ENCODE measurements at places on chromosomes 11 and 22.

DNA sequence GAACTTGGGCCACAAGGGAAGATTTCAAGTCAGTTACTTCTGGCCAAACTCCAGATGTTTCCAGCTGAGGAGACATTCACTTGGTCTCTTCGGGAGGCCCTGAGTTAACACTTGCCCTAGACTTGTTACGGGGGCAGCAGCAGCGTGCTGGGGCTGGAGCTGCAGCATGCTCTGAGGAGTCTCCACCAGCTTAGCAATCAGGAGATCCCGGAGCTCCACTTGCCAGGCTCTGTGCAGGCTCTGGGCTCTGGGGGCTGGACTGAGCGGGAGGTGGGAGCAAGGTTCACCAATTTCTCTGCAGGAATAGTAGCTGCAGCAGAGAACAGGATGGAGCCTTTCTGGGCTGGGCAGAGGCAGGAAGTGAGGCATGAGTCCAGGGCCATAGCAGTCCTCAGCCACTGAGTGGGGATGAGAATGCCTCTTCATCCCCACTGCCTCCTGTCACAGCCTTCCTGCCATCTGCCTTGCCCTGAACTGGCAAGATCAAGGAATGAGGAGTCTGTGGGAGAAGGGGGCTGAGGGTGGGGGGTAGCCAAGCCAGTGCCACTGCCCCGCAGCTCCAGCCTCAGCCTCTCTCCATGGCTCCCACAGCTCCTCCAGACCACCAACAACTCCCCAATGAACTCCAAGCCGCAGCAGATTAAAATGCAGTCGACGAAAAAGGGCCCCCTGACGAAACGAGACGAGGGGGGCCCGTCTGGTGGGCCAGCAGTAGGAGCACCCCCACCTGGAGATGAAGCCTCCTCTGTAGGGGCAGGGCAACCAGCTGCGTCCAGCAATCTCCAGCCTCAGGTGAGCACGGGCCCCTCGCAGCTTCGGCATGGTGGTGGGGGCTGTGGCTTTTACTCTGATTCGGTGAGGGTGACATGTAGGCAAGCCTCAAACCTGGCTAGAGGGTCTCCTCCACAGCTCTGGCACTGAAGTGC is 23.4 kb downstream of the GTPBP1 start:
- no peak for DNase-seq

DNA sequence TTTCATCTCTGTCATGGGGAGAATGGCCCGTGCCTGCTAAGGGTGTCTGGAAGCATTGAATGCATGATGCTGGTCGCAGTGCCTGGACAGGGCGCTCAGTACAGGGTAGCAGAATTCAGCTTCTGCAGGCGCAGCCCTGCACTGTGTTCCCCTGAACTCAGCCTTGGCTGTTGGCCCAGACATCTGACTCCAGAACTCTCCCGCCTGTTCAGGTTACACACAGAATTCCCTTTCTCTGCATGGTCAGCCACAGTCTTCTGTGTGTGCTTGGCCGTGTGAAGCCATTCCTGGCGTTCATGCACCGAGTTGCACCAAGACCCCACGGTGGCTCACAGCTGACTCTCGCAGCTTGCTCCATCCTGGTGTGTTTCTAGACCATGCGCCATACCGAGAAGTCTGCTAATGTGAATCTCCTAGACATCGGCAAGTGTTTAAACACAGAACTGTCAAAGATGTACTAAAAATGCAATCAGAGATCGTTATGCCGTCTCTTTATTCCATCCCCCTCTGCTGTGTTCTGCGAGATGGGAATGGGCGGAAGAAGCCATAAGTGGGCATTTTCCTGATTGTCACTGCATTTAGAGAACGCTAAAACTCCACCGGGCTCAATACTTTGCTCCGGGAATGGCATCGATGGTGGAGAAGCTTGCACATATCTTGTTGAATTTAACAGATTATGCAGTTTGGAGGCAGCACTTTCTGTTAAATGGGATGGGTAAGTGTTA is 55.6 kb downstream of the MPPED1 start:
- DNase-seq: peak; percentile 45

DNA sequence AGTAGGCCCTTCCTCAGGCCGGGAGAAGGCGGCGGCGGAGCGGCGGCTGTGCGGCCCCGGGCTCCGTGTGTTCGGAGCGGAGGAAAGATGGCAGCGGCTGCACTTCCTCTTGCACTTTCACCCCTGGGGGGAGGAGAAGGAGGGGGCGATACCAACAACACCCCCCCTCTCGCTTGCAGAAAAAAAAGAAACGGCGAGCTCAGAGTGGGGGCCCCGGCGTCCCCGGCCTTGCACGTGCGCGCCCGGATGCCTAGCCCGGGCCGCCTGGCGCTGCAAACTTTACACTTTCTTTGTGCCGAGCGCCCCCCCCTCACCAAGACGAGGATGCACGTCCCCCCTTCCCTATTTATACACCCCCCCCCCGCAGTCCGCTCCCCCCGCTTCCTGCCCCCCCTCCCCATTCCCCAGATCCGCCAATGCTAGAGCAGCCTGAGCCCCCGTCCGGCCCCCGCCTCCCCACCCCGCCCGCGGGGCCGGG is at the start of gene PATZ1:
Gene PATZ1, minus strand, starts transcription at position 92 of the 478 bp plus-strand sequence. CDS start 744 bp downstream, outside the sequence.
- DNase-seq: peak; percentile 75

DNA sequence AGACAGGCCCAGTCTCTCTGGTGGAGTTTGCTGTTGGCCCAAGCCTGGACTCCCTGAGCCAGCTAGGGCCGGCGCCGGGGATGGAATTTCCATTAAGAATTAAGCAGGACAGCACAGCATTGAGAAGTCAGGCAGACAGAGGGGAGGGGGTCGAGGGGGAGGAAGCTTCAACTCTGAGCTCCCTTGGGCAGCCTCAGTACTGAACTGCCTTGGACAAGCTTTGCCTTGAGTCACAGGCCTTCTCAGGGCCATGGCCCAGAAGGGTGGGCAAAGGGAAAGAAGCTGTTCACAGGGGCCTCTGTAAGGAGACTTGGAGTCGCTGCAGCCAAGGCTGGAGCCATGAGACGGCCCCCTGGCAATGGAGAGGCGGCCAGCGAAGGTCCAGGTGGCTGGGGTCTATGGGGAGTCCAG is 2.6 kb upstream of the INSC start:
- no peak for DNase-seq

GRCh38 chr11:130370845-130371590 is 56.3 kb upstream of the ZBTB44 start:
- DNase-seq: no peak

- no peak for DNase-seq
Measured at GRCh38 chr11:72836111-72836510, 21.9 kb downstream of the ATG16L2 start.

- DNase-seq: no peak
Measured at GRCh38 chr11:5938603-5938965, 3.5 kb upstream of the OR56A3 start.

- DNase-seq: no peak
Measured at GRCh38 chr11:63667995-63668795, 3.0 kb downstream of the ATL3 start.

GRCh38 chr11:68962527-68963250 is 18.1 kb downstream of the MRGPRD start:
- DNase-seq: no peak

DNA sequence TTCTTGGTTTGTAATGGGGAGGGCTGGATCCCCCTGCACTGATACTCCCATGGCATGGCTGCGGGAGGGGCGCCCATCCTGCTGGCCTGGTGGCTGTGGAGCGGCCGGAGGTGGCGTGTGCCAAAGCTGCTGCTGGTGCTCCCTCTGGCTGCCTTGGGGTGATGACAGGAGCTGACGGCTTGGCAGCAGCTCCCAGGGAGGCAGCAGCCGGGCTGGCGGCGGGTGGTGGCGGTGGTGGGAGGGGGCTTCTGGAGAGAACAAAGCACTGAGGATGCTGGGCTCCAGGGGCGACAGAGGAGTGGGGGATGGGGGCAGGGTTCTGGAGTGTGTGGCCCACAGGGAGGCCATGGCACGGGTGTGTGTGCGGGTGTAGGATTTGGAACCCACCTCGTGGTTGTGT is 11.4 kb upstream of the MPPED1 start:
- peak; percentile 59 for DNase-seq

DNA sequence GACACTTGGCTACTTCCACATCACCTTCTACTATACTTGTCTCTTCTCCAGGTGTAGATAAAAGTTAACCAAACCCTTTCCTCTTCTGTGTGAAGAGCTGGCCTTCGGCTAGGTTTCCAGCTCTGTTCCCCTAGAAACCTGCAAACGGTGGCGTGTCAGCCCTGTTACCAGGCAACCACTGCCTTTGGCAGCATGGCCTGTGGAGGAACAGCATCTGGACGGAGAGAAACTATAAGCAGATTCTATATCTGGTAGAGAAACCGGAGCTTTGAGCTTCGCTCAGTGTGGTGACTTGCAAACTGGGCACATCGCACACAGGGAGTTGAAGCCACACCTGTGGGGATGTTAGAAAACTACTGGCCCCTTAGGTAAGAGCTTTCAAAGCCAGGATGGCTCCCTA is 35.9 kb downstream of the ARAP1 start:
- DNase-seq: peak; percentile 47

DNA sequence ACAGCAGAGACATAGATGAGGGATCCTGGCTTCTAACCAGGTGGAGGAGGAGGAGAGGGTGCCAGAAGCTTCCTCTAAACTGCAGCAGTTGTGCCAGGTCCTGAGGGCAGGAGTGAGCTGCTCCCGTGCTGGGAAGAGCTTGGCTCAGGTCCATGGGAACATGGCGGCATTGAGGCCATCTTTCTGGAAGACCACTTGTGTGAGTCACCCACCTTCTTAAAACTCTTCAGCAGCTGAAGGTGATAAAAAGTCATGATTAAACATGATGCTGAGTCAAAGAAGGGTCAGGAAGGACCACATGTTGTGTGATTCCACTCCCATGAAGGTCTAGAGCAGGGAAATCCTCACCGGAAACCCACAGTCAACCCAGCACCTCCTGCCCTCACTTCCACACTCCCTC is 35.1 kb downstream of the LINC01488 start:
- no peak for DNase-seq

DNA sequence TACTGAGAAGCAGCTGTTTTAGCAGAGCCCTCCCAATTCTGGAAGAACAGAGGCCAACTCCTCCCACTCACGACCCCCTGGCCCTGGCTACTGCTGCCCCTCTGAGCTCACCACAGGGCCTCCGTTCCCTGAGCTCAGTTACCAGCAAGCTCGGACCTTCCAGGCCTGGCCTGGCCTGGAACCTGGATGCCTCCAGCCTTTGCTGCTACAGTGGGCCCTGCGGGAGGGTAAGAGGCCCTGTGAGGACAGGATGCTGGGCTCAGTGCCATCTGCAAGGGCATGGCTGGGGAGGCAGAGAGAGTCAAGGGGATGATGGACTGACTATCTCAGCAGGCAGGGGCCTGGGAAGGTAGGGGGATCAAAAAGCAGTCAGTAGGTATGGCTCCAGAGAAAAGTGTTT is 209.9 kb upstream of the NCAM1 start:
- DNase-seq: no peak

GRCh38 chr22:31284281-31285155 is 7.8 kb downstream of the PIK3IP1 start:
- DNase-seq: peak; percentile 80

GRCh38 chr11:66150725-66151124 is 80.7 kb downstream of the PACS1 start:
- no peak for DNase-seq

- DNase-seq: no peak
Measured at GRCh38 chr11:45087086-45087899, 59.1 kb upstream of the PRDM11 start.

DNA sequence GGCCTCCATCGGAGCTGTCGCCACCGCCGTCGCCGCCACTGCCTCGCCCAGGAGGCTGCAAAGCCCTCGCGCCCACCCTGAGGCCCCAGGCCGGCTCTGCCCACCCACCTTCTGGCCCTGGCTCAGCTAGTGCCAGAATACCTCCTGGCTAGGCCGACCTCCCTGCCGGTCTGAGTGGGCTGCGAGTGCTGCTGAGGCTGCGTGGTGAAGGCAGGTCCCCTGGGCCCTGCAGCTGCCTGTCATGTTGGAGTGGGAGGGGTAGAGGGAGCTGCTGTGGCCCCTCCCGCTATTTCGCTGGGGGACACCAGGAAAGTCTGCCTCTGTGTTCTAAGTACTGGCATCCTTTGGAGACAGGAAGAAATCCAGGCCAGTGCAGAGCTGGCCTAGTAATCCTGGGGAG is 34.2 kb downstream of the LRRC10B start:
- no peak for DNase-seq

DNA sequence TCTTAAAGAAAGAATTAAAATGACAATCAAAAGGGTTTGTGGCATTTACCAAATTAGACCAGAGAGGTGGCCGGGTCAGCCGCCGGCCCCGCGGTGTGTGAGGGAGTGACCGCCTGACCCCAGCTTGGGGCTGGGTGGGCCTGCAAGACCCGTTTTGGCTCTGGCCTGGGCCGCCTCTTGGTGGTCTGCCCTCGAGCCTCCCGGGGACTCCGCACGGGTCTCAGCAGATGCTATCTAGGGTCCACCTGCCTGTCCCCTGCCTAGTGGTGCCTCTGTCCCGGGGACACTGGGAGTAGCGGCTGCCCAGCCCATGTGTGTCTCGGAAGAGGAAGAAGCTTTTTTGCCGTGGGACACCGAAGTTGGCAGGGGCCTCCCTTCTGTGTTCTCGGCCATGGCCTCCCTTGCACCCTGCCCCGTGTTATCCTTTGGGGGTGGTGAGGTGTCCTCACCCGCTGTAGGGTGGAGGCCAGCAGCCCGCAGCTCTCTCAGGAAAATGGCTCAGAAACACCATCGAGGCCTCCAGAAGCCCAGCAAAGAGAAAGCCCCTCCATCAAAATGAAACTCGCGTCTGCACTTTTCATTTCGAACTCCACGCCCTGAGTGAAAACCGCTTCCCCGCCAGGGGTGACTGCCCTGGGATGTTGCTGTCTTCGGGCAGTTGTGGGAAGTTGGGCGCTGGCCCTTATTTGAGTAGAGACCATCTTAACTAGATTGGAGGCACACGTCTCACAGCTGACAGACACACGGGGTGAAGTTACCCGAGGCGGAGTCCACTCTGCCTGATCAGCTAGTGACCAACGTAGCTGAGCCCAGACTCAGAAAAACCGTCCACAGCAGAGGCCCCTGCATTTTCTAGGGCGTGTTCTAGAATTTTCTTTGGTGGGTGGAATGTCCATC is 8.0 kb downstream of the CCND1 start:
- no peak for DNase-seq

- DNase-seq: no peak
Measured at GRCh38 chr11:121418625-121419114, 33.4 kb upstream of the SORL1 start.

DNA sequence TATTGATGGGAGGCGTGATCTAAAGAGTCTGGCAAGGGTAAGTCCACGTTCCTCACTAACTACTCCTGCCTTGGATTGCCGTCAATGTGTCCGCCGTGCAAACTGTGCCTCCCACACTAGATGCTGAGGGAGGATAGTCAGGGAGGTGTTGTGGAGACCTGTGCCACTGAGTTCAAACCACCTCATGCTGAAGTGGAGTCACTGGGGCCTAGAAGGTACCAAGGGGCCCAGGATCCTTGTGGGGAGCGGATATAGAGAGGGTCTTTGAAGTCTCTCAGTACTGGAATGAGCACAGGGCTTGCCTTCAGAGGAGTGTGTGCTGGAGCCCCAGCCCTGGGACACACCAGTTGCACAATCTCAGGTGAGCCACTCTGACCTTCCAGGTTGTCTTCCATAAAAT is 27.1 kb upstream of the TMPRSS4 start:
- DNase-seq: no peak

- DNase-seq: no peak
Measured at GRCh38 chr11:112884012-112884767, 77.0 kb upstream of the NCAM1 start.

Data from NCI-H1694 (cell line).